ENCODE measurements at places on chromosomes 5 and 9. TPM values are rescaled to one million over a fixed set of nuclear protein-coding genes. Genes with fewer than 3 reads are reported as not detected.

The CKS2 gene
- total RNA-seq, result 362 TPM

The RASA1 gene
- total RNA-seq, result 59.7 TPM

The PDE8B gene
- total RNA-seq, result 0.10 TPM

The SCGB3A1 gene
- not detected for total RNA-seq

The UBE2QL1 gene
- total RNA-seq, result 0.02 TPM

The CAVIN4 gene
- total RNA-seq, result 5.4 TPM

The LRRC19 gene
- not detected for total RNA-seq

The SPAAR gene
- total RNA-seq, result 0.12 TPM

The PCDHGB7 gene
- 0.91 TPM for total RNA-seq

The FCN2 gene
- total RNA-seq, result not detected

The C5orf58 gene
- total RNA-seq, result not detected

The SOHLH1 gene
- 2.4 TPM for total RNA-seq

The C5orf46 gene
- total RNA-seq, result 0.38 TPM

The NPR3 gene
- total RNA-seq, result 0.23 TPM

The ENHO gene
- not detected for total RNA-seq

The TSSK1B gene
- not detected for total RNA-seq

The TMEM215 gene
- not detected for total RNA-seq

The LCN2 gene
- not detected for total RNA-seq

The LCN6 gene
- total RNA-seq, result not detected

The SOWAHA gene
- total RNA-seq, result 0.08 TPM

The PCDHGA1 gene
- total RNA-seq, result 3.5 TPM

The STARD4 gene
- total RNA-seq, result 73.2 TPM

The C7 gene
- total RNA-seq, result 17.2 TPM

The POLR1E gene
- 40.6 TPM for total RNA-seq

The OGN gene
- total RNA-seq, result not detected

The FAM221B gene
- not detected for total RNA-seq

The FBP1 gene
- not detected for total RNA-seq

The HAND1 gene
- not detected for total RNA-seq

The LRRC8A gene
- 54.2 TPM for total RNA-seq

The ST8SIA4 gene
- total RNA-seq, result 0.73 TPM

The EFNA5 gene
- 32.7 TPM for total RNA-seq

The GRIA1 gene
- total RNA-seq, result not detected

The CORO2A gene
- total RNA-seq, result 0.55 TPM
